ENCODE measurements at places on chromosomes 16 and 17.

- no peak for DNase-seq
Observed at GRCh38 chr17:10631048-10631700, 25.9 kb downstream of the MYH3 start.

- DNase-seq = no peak
Observed at GRCh38 chr16:28984619-28985135, at the start of gene LAT. Gene LAT (plus strand): TSS chr16:28985052. CDS start chr16:28985418, 366 bp downstream.

DNA sequence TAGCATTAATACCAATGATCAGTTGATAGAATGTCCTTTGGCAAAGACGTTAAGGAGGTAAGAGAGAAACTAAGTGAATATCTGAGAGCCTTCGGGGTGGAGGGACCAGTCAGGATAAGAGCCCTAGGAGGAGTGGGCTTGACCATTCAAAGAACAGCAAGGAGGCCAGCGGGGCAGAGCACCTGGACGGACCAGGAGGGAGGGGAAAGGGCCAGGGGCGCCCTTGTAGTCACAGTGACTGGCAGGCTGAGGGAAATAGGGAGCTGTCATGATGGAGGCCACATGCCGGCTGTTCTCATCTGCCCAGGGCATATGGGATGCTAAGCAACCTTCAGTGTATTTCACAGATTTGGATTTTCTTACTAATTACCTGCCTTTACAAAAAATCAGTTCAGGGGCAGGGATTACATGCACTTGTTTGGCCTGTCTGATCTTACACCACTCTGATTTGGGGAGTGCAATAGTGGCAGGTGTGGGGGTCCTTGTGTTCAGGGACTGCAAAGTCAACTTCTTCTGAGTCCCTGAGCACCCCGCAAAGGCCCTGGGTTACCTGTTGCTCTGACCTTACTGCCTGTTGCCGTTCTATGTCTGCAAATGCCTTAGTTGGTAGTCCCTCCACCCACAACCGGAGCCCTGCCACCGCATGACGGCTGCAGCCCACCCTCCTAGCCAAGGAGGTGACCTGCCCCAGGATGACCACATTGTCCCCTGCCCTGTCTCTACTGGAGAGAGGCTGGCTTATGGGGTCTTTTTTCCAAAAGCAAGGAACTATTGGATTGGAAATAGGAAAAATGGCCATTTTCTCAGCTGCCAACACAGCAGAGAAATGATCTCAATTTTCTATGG is 10.0 kb downstream of the TMEM132E start:
- DNase-seq = no peak

- no peak for DNase-seq
Observed at GRCh38 chr17:73072219-73072962, 20.1 kb downstream of the SLC39A11 start.

DNA sequence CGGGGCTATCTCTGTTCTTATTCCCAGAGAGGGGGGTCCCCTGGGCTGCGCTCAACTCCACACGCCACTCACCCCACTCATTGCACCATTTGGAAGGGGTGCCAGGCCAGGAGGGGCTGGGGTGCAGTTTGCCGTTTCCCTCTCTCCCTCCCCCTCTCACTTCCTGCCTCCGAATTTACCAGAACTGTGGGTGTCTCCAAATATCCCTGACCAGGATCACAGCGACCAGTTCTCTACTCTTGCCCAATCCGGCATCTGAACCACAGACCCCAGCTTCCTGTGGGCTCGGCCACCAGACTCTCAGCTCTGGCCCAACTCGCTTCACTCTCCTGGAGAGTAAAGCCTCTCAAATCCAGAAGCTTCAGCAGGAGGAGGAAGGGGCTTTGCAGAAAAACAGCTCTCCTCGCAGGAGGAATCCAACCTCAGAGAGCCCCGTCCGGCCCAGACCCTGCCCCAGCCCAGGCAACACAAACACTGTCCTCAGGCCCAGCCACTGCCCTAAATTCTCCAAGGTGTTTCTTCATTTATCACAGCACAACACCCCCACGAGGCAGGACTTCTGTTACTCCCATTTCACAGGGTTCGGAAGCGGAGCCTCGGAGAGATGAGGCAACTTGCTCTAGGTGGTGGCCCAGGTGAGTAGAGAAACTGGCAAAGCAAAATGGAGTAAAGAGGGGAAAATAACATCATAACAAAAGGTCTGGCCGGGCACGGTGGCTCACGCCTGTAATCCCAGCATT is 423 bp upstream of the ASGR2 start:
- DNase-seq = no peak

DNA sequence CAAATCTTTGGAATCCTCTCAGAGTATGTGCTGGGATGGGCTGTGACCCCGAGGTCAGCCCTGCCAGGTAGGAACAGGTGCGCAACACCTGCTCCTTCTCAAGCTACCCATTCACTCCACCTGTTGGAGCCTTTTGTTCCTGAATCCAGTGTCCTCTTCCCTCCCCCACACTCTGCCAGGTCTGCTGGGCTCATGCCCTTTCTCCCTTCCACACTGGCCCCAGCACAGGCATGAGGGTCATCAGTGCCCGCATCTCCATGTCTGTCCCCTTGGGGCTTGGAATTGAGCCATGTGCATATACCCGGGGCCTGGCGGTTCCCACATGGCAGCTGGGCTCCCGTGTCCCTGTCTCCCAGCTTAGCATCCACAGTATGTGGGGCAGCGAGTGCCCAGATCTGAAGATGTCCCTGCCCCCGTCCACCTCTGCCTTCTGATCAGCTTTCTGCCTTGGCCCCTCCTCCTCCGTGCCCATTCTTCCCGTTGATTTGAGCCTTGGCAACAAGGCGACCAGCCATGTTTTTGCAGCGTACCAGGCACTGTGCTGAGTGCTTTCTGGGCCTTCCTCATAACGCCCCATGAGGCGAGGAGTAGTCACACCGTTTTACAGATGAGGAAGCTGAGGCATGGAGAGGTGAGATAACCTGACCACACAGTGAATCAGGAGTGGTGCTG is 102.2 kb downstream of the RAP1GAP2 start:
- no peak for DNase-seq

DNA sequence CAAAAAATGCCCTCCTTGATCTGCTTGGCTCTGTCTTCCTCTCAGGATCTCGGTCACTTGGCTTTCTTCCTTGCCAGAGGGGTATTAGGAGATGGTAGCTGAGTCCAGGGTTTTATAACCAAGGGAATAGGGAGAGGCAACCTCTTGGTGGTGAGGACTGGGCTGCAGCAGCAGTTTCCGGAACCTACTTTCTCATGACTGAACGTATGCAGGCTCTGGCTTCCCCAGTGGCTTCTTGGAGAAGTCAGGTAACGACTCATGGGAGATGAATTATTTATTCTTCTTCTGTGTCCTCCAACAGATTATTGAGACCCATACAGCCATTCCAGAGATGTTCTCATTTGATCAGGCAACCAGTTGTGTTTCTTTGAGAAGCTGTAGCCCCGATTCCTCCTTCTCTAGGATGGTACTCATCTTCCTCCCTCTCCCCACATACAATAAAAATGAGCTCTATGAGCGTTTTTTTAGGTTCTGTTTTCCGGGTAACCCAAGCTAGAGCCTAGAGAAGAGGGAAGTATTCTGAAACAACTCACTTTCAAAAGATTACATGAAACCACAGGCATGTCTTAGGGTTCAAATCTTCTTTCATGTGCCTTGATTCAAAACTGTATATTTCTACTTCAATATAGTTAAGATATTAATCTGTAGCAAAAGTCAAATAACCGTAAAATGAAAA is 22.3 kb upstream of the DHX40 start:
- DNase-seq = no peak

DNA sequence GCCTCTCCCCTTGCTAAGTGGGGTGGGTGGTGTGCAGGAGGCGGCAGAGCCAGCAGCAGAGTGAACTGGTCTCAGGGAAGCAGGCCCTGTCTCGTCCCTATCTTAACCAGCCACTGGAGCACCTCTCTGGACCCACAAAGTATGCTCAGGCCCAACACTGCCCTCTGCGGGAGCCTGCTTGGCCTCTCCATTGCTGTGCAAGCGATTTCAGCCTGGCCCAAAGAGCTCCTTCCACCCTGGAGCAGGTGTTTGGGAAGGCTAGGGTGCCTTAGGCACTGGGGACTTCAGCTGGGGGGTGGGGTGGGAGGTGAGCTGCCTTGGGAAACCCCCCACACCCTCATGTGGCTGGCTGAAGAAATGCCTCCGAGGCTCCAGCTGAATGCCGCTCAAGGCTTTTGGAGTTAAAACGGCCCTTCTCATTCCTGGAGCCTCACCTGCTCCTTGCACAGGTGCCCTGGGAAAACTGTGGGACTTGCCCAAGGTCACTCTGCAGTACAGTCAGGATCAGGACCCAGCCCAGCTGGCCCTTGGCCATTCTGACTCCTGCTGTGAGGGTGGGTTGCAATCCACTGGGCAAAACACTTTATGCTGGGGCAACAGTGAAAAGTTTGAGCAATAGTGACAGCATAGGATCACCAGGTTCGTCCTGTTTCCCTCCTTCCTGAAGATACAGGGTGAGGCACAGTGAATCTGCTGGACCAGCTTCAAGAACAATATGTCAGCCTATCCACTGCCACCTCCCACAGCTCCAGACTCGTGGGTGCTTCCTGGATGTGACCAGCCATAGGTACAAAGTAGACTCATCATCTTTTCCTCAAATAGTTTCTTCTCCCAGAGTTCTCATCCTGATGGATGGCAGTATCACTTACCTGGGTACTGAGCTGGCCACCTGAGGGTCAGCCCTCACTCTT is 5.9 kb upstream of the UBE2O start:
- DNase-seq = no peak

DNA sequence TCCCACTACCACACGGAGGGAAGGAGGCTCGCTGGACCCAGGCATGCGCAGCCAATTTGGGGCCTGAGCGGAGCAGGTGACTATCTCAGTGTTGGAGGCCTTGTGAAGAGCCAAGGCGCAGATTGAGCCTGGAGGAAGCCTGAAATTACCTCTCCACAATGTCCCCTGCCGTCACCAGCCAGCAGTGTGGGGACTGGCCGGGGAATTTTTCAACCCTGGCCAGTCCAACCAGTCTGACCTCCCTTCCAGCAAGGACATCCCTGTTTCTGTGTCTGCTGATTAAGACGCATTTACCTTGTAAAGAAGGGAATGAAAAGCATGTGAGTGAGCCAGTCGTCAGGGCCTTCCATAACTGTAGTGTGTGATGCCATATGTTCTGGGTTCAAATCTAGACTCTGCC is 198.1 kb upstream of the IRX3 start:
- DNase-seq = no peak

Measured in muscle of arm (tissue), 14 donors.